Right ventricle myocardium inferior (tissue), 1 donor: ENCODE measurements at places on chromosomes 6 and 20.

GRCh38 chr20:2972126-2972525, 71.3 kb upstream of the GNRH2 start:
- no peak for DNase-seq

- DNase-seq = no peak
Measured at GRCh38 chr6:155066361-155066760, 71.2 kb downstream of the TIAM2 start.

GRCh38 chr6:24524805-24525204, 30.0 kb downstream of the ALDH5A1 start:
- DNase-seq = no peak

DNA sequence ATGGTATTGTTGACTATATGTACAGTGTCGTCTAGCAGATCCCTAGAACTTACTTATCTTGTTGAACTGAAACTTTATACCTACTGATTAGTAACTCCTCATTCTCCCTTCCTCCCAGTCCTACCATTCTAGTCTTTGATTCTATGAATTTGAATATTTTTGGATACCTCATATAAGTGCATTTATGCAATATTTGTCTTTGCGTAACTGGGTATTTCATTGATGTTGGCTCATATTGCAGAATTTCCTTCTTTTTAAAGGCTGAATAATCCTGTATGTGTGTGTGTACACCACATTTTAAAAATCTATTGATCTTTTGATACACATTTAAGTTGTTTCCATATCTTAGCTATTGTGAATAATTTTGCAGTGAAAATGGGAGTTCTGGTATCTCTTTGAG, 119.9 kb downstream of the SOX4 start:
- DNase-seq = no peak

- no peak for DNase-seq
Measured at GRCh38 chr6:146090474-146090873, 61.6 kb downstream of the GRM1 start.

DNA sequence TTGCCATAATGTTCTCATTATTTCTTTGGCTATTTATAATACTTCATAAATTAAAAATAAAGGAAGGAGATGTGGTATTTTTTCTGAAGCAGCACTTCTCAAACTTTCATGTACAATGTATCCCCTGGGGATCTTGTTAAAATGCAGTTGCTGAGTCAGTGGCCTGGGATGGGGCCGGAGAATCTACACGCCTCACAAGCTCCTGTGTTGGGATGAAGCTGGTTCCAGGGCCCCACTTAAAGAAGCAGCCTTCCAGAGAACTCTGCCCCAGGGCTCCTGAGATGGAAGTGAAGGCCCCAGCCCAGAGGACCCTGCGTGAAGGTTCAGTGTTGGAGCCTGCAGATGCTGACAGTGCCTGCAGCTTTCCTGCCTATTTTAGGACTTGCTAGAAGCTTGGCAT, 40.1 kb upstream of the SLC23A2 start:
- DNase-seq = no peak

DNA sequence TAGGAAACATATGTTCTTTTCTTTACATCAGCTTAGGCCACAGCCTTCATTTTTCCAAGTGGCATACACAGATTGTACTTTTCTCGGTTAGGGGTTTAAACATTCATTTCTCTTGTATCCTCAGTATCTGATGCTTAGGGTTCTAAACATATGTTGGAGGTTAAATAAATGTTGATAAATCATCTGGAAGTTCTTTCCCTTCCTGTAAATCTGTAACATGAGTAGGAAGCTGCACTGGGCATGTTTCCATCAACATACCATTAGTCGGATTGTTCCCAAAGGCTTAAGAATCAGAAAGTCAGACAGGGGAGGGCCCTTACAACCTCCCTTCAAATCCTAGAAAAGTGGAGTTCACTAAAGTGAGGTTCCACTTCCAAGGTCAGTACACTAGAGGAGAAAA, 54.8 kb upstream of the BCLAF1 start:
- DNase-seq = no peak

- no peak for DNase-seq
Measured at GRCh38 chr6:131547488-131547887, 25.5 kb upstream of the ARG1 start.

- no peak for DNase-seq
Measured at GRCh38 chr6:3579652-3580175, 122.9 kb upstream of the SLC22A23 start.

DNA sequence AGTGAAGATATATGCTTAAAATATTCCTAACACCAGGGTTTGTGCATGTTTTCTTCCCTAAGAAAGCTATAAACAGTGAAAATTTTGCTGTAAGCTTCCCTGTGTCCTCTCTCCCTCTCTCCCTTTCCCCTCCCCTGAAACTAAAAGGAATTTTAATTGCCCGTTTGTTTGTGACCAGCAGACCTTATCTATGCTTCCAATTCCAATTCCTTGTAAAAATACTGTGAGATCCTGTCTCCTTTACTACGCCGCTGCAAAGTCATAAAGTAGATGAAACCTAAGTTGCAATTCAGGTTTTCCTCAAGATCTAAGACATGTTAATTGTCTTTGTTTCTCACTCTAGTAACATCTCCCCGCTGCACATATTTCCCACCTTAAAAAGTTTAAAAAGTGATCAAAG, 82.3 kb downstream of the DNAH8 start:
- DNase-seq = no peak

DNA sequence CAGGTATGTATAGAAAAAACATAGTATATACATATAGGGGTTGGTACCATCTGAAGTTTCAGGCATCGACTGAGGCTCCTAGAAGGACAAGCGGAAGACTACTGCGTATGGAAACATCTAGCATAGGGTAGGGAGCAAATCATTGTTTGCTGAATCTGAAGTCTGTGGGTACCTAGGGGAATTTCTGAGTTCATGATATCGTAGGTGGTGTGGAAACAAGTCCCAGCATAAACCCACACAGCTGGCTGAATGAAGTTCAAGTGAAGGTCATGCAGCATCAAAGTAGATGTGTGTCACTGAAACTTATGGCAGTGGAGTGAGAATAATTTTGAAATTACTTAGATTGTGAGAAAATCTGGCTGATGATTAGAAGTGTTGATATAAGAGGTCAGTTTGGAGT, 39.4 kb downstream of the MAP7 start:
- DNase-seq = no peak

GRCh38 chr6:120965814-120966213, 368.5 kb downstream of the TBC1D32 start:
- DNase-seq = no peak

DNA sequence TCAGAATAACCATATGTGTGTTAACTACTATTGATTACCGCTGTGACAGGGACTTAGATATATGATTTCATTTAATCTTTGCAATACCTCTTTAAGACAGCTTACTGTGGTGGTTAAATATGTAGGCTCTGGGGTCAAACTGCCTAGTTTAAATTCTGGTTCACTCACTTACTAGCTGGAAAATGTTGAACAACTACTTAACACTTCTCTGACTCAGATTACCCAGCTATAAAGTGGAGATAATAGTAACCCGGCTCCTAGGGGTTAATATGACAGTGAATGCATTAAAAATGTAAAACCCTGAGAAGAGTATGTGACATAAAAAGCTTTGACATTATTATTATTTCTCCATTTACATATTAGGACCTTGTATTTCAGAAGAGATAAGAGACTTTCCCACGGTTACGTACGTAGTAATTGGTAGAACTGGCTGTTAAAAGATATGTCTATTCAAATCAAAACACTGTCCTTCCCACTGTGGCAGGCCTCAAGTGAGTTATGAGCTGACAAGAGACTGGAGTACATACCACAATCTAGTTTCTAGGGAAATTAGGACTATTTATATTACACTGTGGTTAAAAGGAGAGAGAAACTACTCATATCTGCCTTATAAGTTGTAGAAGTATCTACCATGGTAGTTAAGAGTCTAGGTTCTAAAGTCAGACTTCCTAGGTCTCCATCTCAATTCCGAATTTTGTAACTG, 4.4 kb upstream of the PLCB1 start:
- DNase-seq = no peak

DNA sequence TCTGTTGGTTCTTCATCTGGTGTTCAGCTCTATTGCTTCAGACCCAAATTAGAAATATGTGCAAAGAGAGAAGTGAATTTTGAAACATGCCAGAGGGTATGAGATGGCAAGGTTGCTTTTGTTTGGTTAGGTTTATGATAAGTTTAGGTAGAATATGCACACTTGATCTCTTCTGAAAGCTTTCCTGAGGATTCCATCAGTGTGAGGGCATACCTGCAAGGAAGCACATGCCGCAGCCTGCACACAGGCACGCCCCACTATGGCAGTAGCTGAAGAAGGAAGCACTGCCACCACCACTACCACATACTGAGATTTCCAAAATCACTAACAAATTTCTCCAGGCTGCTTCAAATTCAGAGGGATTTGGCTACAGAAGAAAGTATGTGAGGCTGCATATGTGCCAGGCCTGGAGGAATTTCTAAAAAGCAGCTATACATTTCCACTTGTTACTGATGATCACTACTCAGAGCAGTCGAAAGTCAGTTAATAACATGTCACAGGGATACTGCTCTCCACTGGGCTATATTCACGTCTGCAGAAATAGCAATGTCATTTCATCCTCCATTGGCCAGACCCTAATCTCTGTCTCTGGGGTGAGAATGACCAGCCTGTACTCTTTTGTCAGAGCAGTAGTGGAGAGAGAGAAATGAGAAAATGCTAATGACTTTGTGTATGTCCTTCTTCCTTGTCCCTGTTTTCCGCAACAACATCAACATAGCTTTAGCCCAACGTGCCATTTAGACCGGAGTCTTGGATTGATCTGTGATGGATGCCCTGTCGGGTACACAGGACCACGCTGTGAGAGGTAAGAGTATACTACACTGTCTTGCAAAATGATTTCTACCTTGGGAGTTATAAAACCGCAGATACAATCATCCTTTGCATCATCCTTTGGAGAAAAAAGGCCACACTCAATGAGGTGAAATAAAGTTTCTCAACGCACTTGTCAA, 396.7 kb downstream of the LAMA2 start:
- no peak for DNase-seq

DNA sequence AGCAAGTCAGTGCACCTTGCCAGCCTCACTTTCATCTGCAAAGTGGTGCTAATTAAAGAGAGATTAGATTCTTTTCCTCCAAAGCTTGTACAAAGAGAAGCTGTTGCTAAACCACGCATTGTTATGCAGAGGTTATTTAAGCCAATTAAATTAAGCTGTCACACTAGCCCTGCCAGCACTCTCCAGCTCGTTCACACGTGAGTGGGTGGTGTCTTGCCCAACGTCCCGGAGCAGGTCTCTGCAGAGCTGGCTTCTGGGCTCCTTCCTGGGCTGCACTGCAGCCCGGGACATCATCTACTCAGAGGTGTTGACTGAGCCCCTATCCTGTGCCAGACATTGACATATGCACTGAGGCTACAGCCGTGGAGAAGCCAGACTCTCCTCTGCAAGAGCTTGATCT, 401.6 kb upstream of the SULF2 start:
- peak; percentile 13 for DNase-seq

GRCh38 chr6:161134550-161135298, 139.1 kb downstream of the AGPAT4 start:
- DNase-seq = no peak

GRCh38 chr6:169534039-169534421, 167.8 kb downstream of the WDR27 start:
- DNase-seq = no peak

DNA sequence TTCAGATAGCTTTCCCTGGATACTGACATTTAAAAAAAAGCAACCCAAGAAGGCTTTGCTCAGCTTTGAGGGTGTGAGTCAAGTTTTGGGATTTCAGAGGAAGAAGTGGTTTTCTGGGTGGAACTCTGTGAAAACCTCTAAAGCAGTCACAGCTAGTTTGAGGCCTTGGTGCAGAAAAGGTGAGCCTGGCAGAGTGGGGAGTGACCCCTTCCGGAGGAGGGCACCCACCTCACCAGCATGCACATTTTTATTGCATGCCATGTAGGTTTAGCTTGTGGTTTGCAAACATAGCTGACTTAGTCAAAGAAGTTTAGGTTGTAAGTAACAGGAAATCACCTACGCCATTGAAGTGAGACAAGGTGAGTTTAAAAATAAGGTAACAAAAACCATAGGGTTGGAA, 146.8 kb upstream of the PMEPA1 start:
- DNase-seq = no peak

GRCh38 chr6:12813321-12813720, 96.8 kb downstream of the PHACTR1 start:
- no peak for DNase-seq

- DNase-seq = peak; percentile 80
Measured at GRCh38 chr6:6317825-6318733, 2.4 kb downstream of the F13A1 start.

GRCh38 chr6:3838992-3839867, 9.9 kb upstream of the FAM50B start:
- DNase-seq = no peak

DNA sequence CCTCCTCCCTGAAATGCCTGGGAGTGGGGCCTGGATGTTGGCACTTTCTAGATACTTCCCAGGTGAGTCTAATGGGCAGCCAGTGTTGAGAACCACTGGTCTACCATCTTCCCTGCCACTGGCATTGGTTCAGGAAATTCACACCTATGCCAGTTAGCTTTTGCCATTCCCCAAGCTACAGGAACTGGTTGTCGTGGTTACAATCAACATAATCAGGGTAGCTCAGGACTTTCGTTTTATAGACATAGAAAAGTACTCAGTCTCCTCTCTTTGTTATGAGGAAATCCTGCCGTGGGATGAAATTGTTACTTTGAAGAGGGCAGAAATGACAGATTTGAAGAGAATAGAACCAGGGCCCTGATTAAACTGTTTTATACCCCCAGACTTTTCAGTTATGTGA, 127.9 kb upstream of the FOXO3 start:
- no peak for DNase-seq

DNA sequence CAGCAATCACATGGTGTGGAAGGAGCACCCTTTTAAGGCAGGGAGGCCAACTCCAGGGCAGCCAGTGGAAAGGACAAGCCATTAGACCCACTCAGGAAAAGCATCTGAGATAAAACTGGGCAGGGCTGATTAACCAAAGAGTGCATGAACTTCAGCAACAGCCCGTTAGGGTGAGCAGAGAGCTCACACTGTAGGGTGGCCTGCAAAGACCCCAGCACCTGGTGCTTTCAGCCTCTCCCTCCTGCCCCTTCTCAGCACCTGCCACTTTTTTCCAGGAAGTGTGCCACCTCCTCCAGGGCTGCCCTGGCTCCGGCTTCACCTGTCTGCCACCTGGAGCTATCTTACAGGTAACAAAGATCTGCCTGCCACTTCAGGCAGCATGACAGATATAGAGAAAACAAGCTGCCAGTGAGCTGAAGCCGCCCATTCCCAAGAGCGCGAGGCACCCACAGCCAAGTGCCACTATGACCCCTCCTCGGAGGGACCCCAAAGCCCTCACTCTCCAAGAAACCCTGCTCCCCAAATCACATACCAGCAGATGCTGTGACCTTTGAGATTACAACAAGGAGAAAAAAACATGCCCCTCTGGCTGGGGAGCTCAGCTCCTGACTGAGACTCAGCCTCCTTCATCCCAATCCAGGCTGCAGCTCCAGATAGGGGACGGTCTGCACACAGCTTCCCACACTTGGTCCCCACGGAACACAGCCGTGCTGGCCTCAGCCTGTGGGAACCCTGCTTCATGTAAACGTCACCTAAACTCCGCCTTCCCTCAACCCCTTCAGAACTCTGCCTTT, 71.2 kb downstream of the ABHD12 start:
- DNase-seq = no peak
